ENCODE measurements at places on chromosomes 2 and 18.

- no peak for DNase-seq
These were observed 77.5 kb downstream of the NCOA1 start for GRCh38 chr2:24568551-24568950.

DNA sequence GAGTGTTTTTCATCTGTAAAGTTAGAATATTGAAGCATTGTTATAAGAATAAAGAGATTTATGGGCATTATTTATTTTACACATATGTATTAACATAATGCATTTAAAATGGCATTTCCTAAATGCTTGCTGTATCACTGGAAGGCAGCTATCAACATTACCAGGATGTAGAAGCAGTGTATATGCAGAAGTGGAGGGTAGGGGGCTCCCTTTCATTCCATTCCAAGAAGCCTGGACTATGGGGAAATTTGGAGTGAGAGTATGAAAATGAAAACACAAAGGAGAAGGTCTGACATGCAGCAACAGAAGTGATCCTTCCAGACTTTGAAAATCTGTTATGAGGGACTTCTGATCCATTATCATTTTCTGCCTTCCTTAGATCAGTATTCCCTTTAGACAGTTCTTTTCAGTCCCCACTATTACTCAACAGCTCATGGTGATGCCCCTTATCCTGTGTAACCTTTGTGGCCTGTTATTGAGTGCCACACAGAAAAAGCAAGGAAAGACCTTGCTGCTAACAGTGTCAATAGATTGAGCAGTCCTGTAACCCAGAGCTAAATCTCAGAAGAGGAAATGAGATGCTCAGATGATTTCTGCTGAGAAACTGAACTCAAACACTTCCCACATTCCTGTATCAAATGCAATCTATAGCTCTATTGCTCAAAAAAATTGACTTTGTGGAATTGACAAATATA lies 216.6 kb downstream of the HNMT start:
- DNase-seq, result no peak

GRCh38 chr2:10097352-10098148 lies 17.3 kb upstream of the CYS1 start:
- peak; percentile 28 for DNase-seq

DNA sequence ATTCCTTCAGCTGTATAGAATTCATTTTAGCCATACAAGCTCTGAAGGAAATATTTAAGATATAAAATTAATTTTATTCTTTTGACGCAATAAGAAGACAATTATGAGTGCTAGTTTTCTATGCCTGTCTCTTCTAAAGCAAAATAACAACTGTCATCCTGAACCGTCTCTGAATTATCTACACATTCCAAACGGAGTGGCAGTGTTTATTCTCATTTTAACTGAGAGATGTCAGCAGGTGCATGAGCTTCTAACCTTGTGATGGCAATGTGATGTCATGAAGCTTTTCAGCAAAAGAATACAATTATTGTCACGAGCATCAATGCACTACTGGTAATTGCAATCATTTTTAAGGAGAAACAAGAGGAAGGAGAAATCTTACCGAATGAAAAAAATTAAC lies 274.8 kb downstream of the SPAG16 start:
- no peak for DNase-seq

GRCh38 chr18:12307701-12308385 lies at the start of gene TUBB6:
TSS of gene TUBB6 (plus strand) at chr18:12308241. CDS start at chr18:12308293, 52 bp downstream.
- DNase-seq, result no peak

GRCh38 chr2:17830053-17831034 lies 14.1 kb downstream of the MSGN1 start:
- DNase-seq, result peak; percentile 42
